ENCODE measurements at places on chromosomes 7 and 10. TPM values are rescaled to one million over a fixed set of nuclear protein-coding genes. Genes with fewer than 3 reads are reported as not detected.

DNA sequence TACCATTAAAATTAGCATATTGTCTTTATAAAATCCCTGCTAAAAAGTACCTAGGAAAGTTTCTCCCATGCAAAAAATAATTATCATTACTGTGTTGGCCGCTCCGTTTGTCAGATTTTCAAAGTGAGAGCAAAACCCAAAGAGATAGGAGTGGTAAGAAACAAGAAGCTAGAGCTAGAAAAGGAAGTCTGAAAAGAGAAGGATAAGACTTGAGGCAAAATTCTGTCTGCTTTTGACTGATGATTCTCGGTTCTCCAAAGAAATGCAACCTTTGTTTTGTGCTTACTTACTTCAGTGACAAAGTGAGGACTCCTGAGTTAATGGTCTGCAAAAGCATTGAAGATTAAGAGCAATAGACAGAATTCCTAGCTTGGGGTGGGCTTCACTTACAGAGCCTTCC is 33.3 kb upstream of the CAPZA2 start:
- no peak for DNase-seq

DNA sequence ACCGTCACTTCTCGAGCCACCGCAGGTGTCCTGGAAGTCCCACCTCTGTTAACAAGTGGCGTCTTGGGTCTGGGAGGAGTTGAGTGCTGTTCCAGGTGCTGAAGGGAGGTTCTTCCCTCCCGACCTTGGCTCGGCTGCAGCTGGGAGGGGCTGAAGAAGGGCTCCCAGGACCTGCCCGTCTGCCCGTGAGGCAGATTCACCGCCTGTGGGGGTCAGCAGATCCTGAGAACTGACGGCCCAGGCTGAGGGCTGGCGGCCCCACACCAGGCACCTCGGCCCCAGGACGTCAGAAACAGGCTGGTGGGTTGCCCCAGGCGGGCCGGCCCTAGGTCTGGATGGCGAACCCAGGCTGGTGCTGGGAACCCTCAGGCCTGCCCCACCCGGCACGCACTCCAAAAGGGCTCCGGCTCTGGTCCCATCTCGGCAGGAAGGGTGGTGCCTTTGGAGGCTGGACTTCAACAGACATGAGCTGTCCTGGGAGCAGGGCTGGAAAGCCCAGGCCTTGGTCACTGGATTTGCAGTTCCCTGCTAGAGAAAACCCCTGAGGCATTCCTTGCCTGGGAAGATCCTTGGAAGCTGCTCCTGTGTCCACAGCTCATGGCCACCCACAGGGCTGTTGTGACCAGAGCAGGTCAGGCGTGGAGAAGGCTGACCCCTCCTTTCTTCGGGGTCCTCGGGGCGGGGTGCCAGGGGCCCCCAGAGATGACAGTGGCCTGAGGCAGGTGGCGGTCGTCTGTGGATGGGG is 42.6 kb upstream of the CFAP46 start:
- no peak for DNase-seq

DNA sequence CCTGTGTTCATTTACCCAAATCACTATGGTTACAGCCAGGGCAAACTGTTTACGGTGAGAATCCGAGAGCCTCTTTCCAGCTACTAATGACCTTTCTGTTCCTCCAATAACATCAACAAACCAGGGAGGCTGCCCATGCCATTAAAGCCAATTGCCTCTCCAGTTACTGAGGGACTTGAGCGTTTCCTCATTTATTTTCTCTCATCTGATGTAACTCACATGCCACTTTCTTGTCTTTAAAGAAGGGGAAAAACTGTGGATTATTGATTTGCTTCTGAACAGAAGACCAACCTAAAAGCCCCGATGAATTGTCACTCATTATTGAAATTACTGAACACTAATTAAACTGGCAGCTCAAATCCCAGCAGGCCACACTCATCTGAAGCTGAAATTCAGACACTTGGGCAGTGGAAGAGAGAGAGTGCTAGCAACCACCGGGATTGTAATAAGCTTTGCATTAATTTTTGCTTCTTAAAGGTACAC is 595.8 kb upstream of the MKI67 start:
- no peak for DNase-seq

DNA sequence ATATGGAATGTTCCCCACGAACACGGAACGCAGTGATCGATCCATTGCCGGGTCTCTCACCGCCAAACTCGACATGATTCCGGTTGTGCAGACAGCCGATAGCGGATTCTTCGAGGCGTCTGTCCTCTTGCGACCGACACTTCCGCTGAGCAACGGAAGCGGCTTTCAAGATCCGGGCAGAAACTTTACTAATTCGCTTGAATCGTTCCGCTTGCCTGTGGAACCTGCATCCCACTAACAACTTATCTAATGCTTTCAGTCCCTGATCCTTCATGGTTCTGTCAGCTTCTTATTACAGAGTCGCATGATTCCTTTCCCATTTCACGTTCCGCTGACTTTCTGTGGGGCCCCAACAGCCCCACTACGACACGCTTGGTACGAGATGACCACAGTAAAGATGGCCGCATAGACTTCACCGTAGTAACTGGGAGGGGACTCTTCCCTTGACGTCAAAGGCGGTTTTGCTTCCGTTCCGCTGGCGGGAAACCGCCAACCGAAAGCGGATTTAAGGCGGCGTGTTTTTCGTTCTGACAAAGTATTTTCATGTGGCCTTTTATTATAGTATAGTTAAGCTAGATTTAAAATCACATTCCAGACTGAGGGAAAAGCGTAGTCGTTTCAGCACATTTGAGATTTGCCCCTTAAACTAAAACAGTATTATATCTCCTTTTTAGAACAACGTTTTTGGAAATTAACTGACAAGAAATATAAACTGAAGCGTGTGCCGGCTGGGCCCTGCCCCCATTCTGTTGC is at the start of gene CSTF2T:
CSTF2T (minus strand) TSS at position 121 of the 753 bp plus-strand sequence; CDS start at position 75, 46 bp downstream.
- DNase-seq, result peak; percentile 93

DNA sequence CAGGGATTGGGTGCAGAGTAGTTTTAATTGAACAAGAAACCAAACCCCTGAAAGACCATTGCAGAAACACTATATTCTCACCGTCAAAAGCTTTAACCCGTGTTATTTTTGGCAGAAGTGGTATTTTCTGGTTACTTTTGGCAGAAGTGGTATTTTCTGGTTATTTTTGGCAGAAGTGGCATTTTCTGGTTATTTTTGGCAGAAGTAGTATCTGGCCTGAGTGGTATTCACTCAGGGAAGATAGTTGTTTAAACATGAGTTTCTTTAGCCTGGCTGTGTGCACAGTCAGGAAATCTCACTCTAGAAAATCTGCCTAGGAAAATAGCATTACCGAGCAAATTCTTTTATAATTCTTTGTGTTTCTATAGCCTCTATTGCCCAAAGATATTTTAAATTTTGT is 322.7 kb downstream of the GFRA1 start:
- no peak for DNase-seq

DNA sequence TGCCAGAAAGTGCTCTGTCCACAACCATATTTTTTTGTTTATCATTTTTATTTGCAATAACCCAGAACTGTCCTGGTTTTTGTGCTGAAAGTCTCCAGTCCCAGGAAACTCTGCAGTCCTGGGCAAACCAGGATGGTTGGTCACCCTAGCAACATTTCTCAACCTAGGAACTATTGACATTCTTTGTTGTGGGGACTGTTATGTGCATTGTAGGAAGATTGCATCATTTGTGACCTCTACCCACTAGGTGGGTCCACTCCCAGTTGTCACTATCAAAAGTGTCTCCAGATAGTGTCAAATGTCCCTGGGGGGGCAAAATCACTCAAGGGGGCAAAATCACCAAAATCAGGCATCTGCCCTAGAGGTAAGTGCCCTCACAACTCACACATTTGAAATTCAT is 14.0 kb upstream of the SRI start:
- DNase-seq, result no peak

DNA sequence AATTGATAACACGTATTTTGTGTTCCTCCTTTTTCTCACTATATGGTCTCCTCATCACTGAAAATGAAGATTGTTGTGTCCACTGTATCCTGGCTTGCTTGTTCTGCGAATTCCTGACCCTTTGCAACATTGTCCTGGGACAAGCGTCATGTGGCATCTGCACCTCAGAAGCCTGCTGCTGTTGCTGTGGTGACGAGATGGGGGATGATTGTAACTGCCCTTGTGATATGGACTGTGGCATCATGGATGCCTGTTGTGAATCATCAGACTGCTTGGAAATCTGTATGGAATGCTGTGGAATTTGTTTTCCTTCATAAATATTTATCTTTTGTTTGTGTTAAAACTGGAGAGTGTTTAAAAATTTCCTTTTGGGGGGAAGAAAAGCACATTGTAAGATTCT is 93.7 kb downstream of the MDFIC start:
- no peak for DNase-seq

GRCh38 chr10:68353537-68353936 is 20.8 kb upstream of the PBLD start:
- no peak for DNase-seq

GRCh38 chr10:44339218-44339617 is 45.7 kb downstream of the CXCL12 start:
- DNase-seq, result no peak

GRCh38 chr10:515674-516073 is 173.8 kb downstream of the DIP2C start:
- DNase-seq, result no peak

DNA sequence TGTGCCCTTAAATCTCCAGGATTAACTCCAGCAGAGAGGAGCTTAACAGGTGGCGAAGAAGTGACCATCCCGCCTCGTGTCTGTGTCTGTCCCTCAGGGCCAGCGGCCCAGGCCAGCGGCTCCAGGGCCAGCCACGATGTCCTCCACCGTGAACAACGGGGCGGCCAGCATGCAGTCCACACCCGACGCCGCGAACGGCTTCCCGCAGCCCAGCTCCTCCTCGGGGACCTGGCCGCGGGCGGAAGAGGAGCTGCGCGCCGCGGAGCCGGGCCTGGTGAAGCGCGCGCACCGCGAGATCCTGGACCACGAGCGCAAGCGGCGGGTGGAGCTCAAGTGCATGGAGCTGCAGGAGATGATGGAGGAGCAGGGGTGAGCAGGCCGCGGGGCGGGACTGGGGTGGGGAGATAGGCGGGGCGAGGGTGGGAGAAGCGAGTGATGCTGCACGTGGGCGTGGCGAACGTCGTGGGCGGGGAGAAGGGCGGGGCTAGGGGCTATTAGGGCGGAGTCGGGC is 33.3 kb downstream of the SRRM3 start:
- peak; percentile 76 for DNase-seq

- no peak for DNase-seq
These were observed 519.1 kb upstream of the FOXK1 start for GRCh38 chr7:4162884-4163564.

- no peak for DNase-seq
These were observed 299.8 kb downstream of the TNS3 start for GRCh38 chr7:47281966-47282643.

DNA sequence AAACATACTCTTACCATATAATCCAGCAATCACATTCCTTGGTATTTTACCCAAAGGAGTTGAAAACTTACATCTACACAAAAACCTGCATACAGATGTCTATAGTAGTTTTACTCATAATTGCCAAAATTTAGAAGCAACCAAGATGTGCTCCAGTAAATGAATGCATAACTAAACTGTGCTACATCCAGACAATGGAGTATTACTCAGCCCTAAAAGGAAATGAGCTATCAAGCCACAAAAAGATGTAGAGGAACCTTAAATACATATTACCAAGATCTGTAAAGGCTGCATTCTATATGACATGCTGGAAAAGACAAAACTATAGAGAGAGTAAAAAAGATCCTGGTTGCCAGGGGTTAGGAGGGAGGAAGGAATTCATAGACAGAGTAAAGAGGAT is 21.8 kb upstream of the CH25H start:
- no peak for DNase-seq

GRCh38 chr7:130180571-130181262 is 24.5 kb downstream of the TMEM209 start:
- no peak for DNase-seq

- DNase-seq, result no peak
These were observed 672.3 kb downstream of the TNS3 start for GRCh38 chr7:46909601-46910051.

GRCh38 chr10:8054494-8055407 is at the start of gene GATA3:
Gene GATA3 (plus strand): TSS chr10:8054688. CDS start chr10:8055656, 968 bp downstream.
- DNase-seq, result peak; percentile 69

DNA sequence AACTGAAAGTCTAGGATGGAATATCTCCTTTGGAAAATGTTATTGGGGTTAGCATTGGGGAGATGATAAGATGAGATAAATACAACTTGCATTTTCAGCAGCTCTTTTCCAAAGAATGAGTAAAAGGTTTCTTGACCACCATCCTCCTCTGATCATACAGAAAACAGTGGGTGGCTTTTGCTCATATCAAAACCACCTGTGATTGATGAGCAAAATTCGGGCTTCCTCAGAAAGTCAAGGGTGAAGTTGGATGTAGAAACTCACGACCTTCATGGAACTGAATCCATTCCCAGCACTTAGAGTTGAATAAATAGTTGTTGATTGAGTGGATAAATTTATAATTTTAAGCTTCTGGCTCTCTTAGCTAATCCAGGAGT is 158.4 kb downstream of the DNAJB6 start:
- DNase-seq, result no peak

DNA sequence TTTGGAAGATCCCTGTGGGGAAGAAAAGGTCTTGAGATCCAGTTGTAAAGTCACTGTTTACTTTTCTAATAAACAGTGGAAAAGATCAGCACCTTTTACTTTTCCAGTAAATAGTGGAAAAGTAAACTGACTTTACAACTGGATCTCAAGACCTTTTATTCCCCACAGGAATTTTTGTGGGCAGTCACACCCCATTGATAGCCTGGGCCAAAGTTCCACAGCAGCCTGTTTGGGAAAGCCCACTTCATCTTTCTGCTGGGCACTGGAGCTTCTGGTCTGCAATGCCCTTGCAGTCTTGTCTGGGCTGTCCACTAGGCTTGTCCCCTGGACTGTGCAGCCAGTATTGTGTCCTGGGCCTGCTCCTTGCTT is 50.2 kb downstream of the ADCY1 start:
- DNase-seq, result no peak

DNA sequence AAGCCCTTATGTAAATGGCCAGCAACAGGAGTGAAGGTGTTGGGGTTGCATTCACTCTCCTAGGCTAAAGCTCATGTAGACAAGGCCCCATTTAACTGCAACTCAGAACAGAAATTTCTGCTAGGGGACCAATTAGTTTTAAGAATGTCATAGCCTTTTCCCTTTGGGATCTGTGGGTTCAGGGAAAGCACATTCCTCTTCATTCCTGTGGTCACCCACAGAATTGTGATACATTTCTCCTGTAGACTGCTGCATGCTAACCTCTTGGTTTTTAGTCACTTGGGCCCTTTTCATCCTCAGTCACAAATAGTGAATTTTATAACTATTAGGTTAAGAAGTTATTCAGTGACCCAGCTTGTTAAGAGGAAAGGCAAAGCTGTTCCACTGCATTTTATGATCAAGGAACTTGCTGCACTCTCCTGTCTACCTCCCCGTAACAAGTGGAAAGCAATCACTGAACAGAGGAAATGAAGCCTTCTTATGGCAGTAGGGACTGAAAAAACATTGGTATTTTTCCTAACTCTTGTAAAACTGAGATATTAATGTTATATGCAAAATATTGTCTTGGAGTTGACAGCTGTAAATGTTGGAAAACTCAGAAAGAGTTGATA is 124.9 kb downstream of the SND1 start:
- DNase-seq, result no peak

Gene PLCE1
- 16.6 TPM for total RNA-seq

Gene TRPV6
- total RNA-seq, result 0.33 TPM

Gene NUTM2D
- total RNA-seq, result 4.1 TPM

Gene ARHGEF35
- total RNA-seq, result 4.6 TPM

Gene TLX1
- not detected for total RNA-seq

Gene STEAP1
- 41.1 TPM for total RNA-seq

Gene SRRM3
- 3.0 TPM for total RNA-seq

Gene MBLAC1
- 1.9 TPM for total RNA-seq

Gene NUTM2B
- 0.42 TPM for total RNA-seq

Gene OPALIN
- not detected for total RNA-seq

Gene CADPS2
- 15.2 TPM for total RNA-seq

All from aorta (tissue), 5 donors.